ENCODE measurements at places on chromosomes 4 and X.

DNA sequence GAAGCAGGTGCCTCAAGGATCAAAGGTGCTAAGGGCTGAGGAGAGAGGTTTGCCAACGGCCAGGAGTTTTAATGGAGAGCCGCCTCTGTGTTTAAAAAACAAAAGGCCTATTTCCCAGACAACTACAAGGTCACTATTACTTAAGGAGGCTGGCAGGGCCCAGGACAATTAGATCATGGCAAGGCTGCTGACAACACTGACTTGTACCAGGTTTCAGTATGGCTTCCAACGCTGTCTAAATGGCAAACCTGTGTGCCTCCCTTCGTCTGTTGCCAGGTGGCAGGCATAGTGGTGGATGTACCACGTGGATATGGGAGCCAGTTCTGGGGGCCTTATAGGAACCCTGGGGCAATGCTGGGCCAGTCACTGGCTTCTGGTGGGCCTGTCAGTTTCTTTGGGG lies 41.0 kb downstream of the NSG1 start:
- no peak for DNase-seq

GRCh38 chrX:69116077-69116476 lies 49.2 kb downstream of the PJA1 start:
- DNase-seq: no peak

- DNase-seq: no peak
Observed at GRCh38 chr4:141416677-141417363, 196.1 kb downstream of the ZNF330 start.

GRCh38 chr4:38177035-38177546 lies 216.9 kb downstream of the PTTG2 start:
- no peak for DNase-seq

GRCh38 chr4:2041239-2042130 lies 17.6 kb upstream of the NAT8L start:
- DNase-seq: peak; percentile 49

DNA sequence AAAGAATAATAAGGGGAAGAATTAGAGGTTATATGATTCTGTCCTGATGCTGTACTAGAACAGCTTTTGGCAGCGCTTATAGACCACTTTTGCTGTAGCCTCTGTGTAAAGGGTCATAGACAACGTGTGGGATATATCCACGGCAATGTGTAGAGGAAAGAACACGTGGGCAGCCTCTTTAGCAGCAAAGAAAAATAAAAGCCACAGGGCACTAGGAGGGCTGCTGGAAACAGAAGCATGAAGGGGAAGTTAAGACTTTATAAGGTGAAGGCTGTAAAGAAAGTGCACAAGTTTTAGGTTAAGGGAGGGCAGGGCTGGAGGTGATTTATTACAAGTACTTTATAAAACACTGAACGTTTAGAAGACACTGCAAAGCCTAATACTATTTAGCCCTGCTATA lies 20.1 kb upstream of the PHEX start:
- DNase-seq: no peak

GRCh38 chrX:72027024-72027913 lies 104.4 kb downstream of the RTL5 start:
- DNase-seq: no peak

- no peak for DNase-seq
Observed at GRCh38 chrX:133971586-133971985, 13.8 kb downstream of the GPC3 start.

DNA sequence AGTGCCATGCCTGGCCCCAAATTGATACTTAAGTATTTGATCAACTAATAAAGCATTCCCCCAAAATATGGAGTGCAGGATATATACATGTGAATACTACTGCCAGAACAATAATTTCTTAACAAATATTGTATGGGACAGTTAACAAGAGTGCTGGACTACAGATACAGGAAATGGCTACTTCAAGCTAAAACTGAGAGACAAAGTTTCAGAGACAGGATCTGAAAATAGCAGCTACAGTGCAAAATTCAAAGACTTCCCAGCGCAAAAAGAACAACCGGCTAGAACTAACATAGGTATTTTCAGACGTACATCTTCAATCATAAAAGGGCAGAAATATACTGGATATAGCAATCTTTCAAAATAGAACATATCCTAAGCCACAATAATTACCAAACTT lies 6.3 kb downstream of the ATRX start:
- DNase-seq: no peak

- no peak for DNase-seq
Observed at GRCh38 chr4:154623436-154623835, 11.0 kb upstream of the FGG start.

DNA sequence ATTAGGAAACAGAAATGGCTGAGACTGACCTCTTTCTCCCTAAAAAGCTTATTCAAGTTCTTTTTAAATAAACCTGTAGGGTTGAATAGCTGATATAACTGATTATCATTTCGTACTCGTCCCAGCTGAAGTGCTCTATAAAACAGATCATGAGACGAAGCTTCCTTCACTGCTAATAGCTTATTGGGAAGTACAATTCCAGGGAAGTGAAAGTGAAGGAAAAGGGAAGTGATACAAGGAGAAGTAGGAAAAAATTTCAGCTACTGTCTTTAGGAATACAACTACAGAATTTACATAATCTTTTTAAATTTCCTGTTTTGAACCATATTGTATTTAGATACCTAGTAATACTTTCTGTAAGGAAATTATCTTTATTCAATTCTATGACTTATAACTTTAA lies 103.0 kb downstream of the SNCA start:
- no peak for DNase-seq

GRCh38 chrX:108664701-108665100 lies 71.7 kb downstream of the IRS4 start:
- DNase-seq: no peak

- DNase-seq: no peak
Observed at GRCh38 chr4:76212851-76213414, 691 bp downstream of the SCARB2 start.

GRCh38 chr4:168408620-168409019 lies 71.7 kb downstream of the DDX60L start:
- peak; percentile 74 for DNase-seq

- DNase-seq: no peak
Observed at GRCh38 chrX:120269373-120270035, 18.9 kb downstream of the ZBTB33 start.

GRCh38 chrX:68822641-68823410 lies 6.0 kb upstream of the EFNB1 start:
- no peak for DNase-seq

GRCh38 chr4:120096508-120097297 lies 30.1 kb upstream of the MAD2L1 start:
- DNase-seq: no peak

DNA sequence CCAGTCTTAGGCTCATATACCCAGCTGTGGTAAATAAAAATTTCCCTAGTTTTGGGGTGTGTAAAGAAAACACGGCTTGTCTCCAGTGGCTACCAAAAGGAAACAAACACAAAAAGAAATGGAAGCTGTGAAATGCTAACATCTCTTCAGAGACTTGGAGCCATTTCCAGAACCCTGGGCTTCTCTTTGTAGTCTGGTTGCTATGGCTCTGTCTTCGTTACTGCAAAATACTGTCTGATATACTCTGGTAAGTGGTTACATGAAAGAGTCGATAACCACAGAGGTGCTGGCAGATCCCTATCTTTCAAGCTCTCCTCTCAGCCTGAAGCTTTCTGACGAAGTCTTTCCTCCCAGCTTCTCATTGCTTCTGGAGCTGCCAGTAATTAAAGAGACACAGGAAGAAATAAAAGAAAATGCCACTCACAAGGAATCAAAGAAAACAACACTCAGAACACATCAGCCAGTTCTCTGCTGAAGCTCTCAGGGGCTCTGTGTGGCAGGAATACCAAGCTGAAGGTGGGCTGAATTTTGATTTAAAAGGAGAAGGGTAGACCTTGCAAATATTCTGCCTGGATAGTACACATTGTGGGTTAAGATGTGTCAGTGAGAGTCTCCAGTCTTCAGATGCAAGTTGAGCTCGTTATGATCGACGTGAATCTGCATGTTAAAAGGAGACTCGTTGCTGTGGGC lies 107.6 kb upstream of the FAM9C start:
- DNase-seq: no peak

GRCh38 chr4:165331359-165331758 lies 3.9 kb downstream of the MSMO1 start:
- DNase-seq: no peak

- DNase-seq: no peak
Observed at GRCh38 chr4:38065176-38065575, 105.0 kb downstream of the PTTG2 start.

DNA sequence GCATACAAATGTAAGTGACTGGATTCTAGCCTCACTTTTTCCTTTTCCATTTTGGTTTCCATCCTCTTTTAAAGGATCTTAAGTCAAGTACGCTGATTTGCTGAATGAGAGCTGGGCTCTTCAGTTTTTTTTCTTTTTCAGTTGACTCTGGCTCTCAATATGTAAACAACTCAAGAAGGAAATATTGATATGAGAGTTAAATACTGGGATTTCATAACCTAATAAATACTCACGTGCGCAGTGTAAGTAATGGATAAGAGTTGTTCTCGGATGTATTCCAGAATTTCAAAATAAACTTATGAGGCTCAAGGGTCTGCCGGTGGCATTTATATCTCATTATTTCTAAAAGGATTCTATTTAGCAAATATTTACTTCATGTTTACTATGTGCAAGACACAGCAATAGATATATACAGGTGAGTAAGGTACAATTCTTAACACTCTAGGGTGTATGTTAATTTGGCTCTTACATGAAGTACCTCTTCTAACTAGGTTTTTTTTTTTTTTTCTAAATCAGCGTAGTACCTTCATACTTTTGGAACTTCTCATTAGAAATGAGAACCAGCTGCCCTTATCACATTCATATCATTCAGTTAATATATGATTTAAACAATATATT lies 11.0 kb upstream of the MAGEB10 start:
- DNase-seq: no peak

- DNase-seq: no peak
Observed at GRCh38 chr4:3176367-3177229, 72.4 kb upstream of the MSANTD1 start.

DNA sequence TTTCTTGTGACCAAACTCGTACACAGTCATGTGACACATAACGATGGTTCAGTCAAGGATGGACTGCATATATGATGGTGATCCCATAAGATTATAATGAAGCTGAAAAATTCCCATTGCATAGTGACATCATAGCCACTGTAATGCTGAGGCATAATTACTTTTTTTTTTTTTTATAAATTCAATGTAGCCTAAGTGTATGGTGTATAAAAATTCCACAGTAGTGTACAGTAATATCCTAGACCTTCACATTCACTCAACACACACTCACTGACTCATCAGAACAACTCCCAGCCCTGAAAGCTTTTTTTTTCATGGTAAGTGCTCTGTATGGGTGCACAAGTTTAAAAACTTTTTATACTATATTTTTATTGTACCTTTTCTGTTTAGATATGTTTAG lies 105.0 kb downstream of the AREG start:
- no peak for DNase-seq

DNA sequence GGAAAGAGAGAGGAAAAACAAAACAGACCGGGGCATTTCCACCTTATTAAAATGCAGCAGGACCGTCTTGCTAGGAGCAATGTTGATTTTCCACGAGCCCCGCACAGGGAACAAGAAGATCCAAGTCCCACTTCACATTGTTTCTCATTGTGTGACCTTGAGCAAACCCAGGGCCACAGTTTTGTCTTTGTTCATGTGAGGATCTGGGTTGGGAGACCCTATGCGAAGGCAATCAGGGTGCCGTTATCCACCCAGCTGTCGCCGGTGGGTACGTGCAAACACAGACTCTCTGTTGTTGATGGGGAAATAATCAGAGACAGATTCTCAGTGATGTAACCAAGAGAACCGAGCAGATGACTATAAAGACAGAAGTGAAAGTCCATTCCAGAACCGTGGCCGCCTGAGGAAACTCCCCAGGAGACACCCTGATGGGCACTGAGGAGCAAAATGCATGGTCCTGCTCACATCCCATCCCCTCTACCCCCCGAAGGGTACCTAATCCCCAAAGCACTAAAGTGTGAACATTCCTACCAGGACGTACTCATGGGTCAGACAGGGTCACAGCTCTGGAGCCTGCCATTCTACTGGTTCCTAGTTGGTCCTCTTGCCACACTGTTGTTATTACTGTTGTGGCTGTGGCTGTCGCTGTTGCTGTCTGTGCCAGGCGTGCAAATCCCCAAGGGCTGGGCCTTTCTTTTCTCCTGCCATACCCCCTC lies 102.7 kb upstream of the RBPJ start:
- no peak for DNase-seq

- no peak for DNase-seq
Observed at GRCh38 chr4:75511841-75512240, 2.4 kb downstream of the RCHY1 start.

GRCh38 chrX:69232945-69233344 lies 67.7 kb upstream of the PJA1 start:
- no peak for DNase-seq

DNA sequence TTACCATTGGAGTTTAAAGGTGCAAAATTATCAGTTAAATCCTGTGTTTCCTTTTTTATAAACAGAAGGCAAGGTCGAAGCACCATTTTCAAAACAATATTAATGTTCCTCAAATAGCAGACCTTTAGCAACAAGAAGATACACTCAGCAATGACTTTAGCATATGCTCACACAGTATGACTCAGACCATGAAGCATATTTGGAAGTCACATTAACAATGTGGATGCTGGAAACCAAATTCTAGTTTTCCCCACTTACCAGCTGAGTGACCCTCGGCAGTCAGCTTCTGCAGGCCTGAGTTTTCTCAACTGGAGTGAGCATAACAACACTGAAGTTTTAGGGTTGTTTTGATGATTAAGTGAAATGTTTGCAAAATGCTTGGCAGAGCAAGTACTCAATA lies 130.5 kb downstream of the ANK2 start:
- no peak for DNase-seq

DNA sequence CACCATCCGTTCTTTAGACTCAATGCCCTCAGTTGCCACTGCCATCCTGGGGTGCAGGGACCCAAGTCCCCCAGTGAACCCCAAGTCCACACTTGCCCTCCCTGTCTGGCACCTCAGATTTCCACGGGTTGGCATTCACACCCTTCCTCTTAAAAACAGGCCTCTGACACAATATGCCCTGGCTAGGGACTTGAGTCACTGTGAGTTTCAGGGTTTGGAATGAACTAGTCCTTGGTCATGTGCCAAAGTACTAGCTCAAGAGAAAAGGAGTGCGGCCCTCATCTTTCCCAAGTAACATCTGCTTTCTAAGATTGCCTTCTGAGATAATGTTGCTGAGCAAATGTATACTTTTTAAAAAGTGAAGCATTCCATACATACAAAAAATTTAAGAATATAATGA lies 134.0 kb downstream of the MID1 start:
- peak; percentile 50 for DNase-seq

DNA sequence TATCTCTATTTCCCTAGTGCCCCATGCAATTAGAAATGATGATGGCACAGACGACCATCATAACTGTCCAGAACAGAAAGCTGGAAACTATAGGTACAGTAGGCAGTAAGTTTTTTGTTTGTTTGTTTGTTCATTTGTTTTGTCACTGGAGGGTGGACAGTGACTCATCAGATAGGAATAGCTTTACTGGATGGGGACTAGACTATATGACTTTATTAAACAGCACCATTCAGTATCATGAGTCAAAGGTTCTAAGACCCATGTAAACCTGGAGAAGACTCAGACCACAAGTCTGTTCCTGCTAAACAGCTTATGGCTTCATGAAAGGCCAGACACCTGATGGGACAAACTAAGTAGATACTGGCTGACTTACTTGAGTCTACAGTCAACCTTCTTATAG lies 38.4 kb downstream of the PLAC1 start:
- DNase-seq: no peak

GRCh38 chrX:131703646-131704045 lies 159.8 kb downstream of the OR13H1 start:
- no peak for DNase-seq

- no peak for DNase-seq
Observed at GRCh38 chr4:41197996-41198395, 16.3 kb downstream of the APBB2 start.

GRCh38 chrX:119406776-119407175 lies 7.6 kb downstream of the SLC25A43 start:
- DNase-seq: no peak

Measured in HS-5 (cell line).